GM12891 (cell line): ENCODE measurements at places on chromosomes 5 and 9.

GRCh38 chr9:122812736-122813135, 12.8 kb downstream of the OR1K1 start:
- no peak for DNase-seq

GRCh38 chr5:140497897-140498296, 49.6 kb upstream of the EIF4EBP3 start:
- no peak for DNase-seq

DNA sequence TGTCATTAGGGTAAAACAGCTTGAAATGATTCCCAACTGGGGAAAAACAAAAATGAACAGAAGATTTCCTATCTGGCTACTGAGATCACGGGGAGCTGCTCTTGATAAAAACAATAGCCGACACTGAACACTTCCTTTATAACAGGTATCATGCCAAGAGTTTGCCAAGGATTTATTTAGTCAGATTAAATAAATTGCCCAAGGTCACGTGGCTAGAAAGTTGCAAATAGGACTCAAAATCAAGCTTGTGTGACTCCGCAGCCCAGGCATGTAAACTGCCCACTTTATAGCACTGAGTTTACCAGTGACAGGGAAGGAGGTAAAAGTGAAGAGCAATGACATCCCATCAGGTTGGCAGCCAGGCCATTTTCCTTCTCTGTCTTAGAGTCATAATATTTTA, 120.7 kb upstream of the ZNF618 start:
- DNase-seq, result no peak

- no peak for DNase-seq
Observed at GRCh38 chr5:167509076-167509475, 782.4 kb upstream of the WWC1 start.

GRCh38 chr5:40308867-40309266, 370.8 kb upstream of the PTGER4 start:
- no peak for DNase-seq

- DNase-seq, result no peak
Observed at GRCh38 chr9:84694248-84694647, 24.7 kb downstream of the NTRK2 start.

GRCh38 chr5:157562111-157562581, 13.4 kb downstream of the ADAM19 start:
- no peak for DNase-seq
